ENCODE measurements at places on chromosomes 4 and X.

DNA sequence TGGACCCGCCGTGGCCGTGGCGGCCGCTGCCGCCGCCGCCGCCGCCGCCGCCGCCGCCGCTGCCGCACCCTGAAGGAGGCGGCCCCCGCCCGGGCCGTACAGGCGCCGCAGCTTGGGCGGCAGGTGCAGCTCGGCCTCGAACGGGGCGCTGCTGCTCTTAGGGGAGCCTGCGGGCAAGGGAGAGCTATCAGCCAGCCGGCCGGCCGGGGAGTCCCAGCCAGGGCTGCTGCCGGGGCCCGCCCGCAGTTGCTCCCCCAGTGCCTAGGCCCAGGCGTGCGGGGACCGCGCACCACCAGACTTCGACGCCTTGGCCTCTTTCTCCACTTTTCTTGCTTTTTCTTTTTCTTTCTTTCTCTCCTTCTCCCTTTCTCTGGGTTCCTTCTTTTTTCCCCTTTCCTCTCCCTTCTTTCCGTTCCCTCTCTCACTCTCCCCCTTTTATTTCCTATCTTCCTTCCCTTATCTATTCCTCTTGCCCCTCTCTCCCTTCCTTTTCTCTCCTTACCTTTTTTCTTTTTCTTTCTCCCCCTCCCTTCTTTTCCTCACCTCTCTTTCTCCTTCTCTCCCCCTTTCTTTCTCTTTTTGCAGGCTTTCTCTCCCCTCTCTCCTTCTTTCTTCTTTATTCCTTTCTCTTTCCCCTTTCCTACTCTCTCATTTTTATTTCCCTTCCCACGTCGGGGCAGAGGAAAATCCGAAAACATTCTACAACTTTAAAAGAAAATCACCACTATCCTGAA, 2.0 kb downstream of the ARX start:
- DNase-seq: no peak

GRCh38 chr4:158259955-158260575, 49.8 kb downstream of the TMEM144 start:
- no peak for DNase-seq

- DNase-seq: no peak
Measured at GRCh38 chrX:9856588-9856987, 70.4 kb downstream of the SHROOM2 start.

DNA sequence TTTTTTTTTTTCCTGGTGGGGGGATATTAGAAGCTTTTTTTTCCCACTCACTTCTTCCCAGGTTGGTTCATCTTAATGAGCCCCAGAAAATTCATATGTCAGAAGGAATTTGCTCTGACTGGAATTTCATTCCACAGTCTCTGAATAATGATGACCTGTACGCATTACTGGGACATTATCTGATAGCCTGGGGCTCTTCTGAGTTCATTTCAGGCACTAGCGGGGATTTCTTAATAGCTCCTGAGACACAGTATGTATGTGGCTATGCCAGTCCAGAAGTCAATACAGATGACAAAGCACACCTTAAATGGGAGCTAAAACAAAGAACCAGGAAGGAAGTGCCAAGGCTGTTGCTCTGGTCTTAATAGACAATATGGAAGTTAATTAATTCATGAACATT, 295.2 kb upstream of the IGFBP7 start:
- DNase-seq: no peak

GRCh38 chr4:40601641-40602040, 28.0 kb downstream of the RBM47 start:
- no peak for DNase-seq

DNA sequence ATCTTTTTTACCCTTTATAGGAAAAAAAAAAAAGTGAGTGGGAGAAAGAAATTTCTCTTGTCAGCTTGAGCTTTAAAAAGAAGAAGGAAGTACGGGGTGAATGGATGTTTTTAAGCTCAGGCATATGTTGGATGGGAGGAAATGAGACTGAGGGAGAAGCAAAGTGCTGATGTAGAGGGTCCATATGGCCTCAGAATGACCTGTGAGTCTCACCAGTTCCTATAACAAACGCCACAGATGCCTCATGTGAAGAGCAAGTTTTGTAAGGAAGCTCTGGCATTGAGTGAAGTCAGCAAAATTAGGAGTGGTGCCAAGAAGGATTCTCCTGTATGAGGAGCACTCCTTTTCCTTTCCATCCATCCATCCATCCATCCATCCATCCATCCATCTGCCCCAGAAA, 214.6 kb downstream of the PTTG2 start:
- DNase-seq: peak; percentile 70

GRCh38 chrX:20118065-20118824, 1.5 kb upstream of the MAP7D2 start:
- no peak for DNase-seq

DNA sequence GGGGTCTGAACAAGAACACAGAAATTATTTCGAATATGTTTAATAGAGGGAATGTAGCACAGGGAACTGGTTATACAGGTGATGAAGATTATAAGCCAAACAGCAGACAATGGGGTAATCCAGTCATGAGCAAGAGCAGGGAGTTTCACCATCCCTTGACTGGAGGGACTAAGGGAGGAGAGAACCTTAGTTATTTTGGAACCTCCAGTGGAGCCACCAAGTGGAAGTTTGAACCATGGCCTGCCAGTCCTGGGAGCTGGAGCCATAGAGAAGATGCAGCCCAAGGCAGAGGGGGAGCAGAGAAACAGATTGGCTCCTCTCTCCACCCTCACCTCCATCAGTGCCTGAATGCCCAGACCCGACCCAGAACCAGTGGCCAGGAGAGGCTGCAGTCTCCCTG, 264.6 kb upstream of the RASGEF1B start:
- no peak for DNase-seq

- no peak for DNase-seq
Measured at GRCh38 chr4:40800064-40800463, 50.3 kb downstream of the NSUN7 start.

GRCh38 chr4:36502350-36502749, 220.9 kb downstream of the DTHD1 start:
- no peak for DNase-seq

- no peak for DNase-seq
Measured at GRCh38 chr4:139279760-139280620, at the start of gene MGARP. MGARP (minus strand) TSS chr4:139280225; CDS start chr4:139280158, 67 bp downstream.

GRCh38 chrX:104913348-104913747, 307.1 kb downstream of the TEX13A start:
- no peak for DNase-seq

- DNase-seq: no peak
Measured at GRCh38 chr4:173529477-173530325, at the start of gene HAND2. HAND2 (minus strand) TSS chr4:173530229; CDS start chr4:173529289, 940 bp downstream.

GRCh38 chr4:48225368-48226141, 44.1 kb downstream of the TEC start:
- DNase-seq: no peak

- DNase-seq: no peak
Measured at GRCh38 chrX:19381326-19381725, 37.6 kb downstream of the PDHA1 start.

- no peak for DNase-seq
Measured at GRCh38 chr4:153522802-153523094, 56.6 kb downstream of the TMEM131L start.

DNA sequence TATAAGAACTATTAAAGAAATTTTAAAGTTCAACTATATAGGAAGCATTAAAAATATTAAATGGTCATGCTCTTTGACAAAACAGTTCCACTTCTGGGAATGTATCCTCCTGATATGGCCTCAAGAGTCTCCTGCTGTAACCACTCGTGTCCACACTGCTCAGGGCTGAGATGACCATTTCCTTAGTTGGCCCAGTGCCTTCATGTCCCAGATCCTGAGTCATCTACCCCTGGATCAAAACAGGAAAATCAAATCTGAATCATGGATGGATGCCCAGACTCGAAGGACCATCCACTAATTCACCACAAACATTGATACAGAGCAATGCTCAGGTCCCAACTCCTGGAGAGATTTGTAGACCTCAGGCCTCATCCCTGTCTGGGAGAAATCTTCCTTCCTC, 44.7 kb downstream of the GPRASP3 start:
- DNase-seq: no peak

DNA sequence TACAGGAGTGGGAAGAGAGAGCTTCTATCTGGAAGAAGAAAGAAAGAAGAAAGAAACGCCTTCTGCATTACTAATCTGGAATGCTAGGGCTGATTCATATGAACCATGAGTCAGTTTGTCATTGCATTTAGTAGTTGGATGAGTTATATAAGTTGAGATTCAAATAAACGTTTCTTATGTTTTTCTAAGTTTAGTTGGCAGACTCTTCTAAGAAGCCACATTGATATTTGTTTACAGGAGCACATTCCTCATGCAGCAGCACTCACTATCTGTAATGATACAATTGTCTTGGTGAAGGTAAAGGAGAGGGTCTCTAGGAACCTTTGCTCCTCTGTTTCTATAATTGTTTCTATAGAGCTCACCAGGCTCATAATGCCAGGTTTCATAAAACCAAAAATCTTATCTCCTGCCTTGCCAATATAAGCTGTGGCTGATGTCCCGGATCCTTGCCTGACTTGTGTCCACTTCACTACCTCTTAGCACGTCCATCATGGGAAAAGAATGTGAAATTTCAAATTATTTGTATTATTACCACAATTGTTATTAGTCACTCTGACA, 39.5 kb downstream of the HOPX start:
- DNase-seq: no peak

- DNase-seq: no peak
Measured at GRCh38 chr4:102061133-102061532, 270.6 kb downstream of the BANK1 start.

- DNase-seq: no peak
Measured at GRCh38 chr4:7964890-7965662, 25.4 kb upstream of the AFAP1 start.

GRCh38 chr4:182307746-182308145, 64.5 kb downstream of the TENM3 start:
- DNase-seq: no peak

DNA sequence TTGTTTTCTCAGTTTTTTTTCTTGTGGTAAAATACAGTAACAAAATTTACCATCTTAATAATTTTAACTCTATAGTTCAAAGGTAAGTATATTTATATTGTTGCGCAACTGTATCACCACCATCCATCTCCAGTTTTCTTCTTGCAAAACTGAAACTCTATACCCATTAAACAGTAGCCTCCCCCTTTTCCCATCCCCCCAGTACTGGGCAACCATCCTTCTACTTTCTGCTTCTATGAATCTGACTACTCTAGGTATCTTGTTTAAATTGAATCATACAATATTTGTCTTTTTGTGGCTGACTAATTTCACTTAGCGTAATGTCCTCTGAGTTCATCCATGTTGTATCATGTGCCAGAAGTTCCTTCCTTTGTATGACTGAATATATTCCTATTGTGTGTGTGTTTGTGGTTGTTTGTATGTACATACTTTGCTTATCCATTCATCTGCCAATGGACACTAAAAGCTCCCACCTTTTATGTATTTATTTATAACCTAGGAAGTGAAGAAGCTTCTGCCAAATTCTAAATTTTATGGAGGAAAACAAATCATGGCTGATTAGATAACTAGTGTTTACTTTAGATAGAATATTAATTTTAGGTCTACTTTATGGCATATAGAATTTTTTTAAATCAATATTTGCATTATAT, 10.0 kb downstream of the ABHD18 start:
- no peak for DNase-seq

GRCh38 chr4:104420766-104421165, 73.9 kb downstream of the CXXC4 start:
- DNase-seq: peak; percentile 31

DNA sequence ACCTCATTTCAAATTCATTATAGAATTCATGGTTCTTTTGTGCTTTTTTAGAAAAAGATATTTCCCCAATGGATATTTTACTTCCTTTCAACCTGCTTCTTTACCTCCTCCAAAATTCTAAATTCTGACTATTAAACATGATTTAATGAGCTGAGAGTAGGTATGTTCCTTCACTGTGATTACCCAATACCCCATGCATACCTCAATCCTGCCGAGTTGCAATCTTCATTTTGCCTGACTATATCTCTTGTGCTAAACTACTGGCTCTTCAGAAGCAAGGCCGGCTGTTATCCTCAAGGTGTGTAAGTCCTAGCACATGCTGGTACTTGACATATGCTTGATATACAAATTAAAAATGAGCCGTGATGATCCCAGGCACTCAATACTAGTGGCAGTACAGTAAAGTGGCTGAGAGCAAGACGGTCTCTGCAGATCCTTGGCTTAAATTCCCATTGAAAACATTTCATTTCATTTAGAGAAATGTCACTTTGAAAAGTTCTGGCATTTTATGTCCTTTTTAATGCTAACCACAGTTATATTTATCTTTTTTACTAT, 320.4 kb downstream of the KCNIP4 start:
- DNase-seq: no peak

DNA sequence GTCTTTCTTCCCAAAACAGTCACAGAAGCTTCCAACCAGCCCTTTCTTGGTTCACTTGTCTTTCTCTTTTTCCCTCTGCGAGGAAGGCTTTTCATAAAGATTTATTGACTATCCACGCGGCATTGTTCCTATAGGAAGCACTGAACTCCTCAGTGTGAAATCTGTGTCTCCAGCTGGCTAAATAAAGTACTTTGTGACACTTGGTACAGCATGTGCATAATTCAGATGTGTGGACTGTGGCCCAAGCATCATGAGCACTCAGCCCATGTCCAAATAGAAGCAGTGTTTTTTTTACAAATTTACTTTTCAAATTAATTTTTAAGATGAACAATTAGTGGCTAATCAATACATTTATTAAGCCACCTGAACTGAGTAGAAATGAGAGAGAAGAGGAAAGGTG, 146.4 kb downstream of the EDA start:
- DNase-seq: no peak

GRCh38 chrX:83077606-83078005, 430.5 kb upstream of the POU3F4 start:
- no peak for DNase-seq

- DNase-seq: no peak
Measured at GRCh38 chr4:2339458-2340271, 77.8 kb upstream of the MXD4 start.

DNA sequence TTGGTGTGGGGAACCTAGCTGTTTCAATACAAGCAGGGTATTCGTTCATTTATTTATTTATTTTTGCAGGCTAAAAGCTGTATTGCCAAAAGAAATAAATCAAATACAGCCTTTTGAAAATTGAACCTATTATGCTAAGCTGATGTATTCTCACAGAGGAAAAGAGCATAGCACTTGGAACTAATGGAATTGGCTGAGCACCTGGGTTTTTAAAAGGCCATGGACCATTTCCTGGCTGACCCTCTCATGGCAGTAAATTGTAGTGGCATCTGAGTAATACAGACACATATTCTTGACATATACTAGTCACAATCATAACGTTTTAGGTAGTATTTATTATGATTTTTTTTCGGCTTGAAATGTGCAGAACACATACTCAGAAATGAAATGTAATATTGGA, 71.8 kb upstream of the ALG13 start:
- no peak for DNase-seq

- no peak for DNase-seq
Measured at GRCh38 chr4:25320336-25320735, 7.8 kb downstream of the ZCCHC4 start.

Data from globus pallidus (tissue), 1 donor.